Brain (organoid and tissue), 16 donors: ENCODE measurements at places on chromosomes 4 and X.

DNA sequence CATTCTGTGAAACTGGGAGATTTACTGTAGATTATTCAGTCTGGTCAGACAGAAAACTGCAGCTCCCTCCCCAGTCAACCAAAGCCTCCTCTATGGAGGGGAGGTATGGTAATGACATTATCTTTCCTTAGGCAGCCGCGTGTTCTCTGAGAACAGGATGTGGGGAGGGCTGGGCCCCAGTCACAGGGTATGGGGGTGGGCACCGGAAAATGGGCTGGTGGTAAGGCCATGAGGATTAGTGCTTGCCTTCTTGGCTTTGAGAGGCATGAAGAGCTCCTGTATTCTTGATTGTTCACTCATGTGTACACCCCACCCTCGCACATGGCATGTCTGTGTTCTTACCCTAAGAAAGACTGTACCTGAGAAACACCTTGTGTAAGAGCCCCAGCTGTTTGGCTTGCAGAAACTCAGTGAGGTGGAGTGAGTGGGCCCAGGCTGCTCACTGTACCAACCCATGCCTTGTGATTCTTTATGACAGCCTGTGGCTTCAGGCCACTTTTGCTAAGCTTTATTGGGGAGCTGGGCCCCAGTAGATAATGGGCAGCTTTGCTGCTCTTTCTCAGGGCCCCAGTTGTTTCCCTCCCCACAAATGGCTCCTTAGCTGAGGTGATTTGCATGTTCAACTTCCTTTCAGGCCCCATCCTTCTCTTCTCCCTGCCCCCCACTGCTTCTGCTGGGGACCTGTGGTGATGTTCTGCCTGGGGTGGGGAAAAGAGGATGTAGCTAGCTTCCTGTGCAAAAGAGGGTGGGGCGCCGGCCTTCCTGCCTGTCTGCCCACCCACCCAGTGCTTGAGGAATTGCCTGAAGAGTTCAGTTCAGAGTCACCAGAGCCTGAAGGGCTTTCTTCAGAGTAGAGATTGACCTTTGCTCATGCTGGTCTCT, 30.7 kb downstream of the MSN start:
- DNase-seq: no peak

- no peak for DNase-seq
Observed at GRCh38 chr4:56828784-56829535, 7.5 kb upstream of the SPINK2 start.

- DNase-seq: no peak
Observed at GRCh38 chr4:123696687-123697086, 300.1 kb downstream of the SPRY1 start.

DNA sequence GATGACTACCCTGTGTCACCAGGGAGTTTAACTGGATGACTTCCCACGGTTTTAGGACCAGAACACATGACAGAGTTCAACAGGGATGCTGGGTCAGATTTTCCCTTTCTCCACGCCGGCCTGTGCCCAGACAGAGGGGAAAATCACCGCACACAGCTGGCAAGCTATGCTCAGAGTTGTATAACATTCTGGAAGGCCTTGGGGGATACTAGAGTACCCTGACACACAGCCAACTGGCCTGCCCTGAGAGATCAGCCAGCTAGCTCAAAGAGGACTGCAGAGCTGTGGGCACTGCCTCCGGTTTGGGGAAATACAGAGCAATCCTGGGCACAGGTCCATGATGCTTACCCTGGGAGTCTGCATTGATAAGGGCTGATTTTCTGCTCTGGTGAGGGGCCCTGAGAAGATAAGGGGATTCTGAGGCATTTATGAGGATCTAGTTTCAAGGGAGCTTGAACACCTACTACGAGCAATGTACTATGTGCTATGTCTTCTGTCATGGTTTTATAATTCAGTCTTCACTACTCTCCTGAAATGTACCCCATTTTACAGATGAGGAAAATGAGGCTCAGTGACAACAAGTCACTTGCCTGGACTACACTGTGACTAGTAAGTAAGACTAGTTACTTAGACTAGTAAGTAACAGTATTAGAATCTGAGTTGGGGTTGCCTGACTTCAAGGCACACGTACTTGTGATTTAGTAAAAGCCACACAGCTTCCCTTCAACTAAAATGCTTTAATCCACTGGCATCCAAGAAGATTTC, 14.7 kb downstream of the C4orf54 start:
- peak; percentile 23 for DNase-seq

DNA sequence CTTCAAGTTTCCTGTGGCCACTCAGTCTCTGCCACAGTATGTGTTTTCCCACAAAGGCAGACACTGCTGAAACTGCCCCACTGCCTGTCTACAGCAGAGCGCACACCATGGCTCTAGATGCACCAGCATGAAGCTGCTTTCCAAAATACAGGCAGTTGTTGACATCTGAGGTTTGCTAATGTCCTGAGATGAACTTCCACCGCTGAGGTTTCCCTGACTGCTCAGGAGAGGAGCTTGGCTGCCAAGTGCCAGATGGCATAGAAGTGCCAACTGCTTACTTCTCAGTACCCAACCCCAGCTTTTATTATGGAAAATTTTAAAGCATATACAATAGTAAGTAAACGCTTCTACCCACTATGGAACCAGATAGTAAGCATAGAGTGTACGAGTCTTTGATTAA, 61.0 kb upstream of the EXOC1L start:
- no peak for DNase-seq

- no peak for DNase-seq
Observed at GRCh38 chr4:37872310-37872988, 18.4 kb upstream of the TBC1D1 start.

DNA sequence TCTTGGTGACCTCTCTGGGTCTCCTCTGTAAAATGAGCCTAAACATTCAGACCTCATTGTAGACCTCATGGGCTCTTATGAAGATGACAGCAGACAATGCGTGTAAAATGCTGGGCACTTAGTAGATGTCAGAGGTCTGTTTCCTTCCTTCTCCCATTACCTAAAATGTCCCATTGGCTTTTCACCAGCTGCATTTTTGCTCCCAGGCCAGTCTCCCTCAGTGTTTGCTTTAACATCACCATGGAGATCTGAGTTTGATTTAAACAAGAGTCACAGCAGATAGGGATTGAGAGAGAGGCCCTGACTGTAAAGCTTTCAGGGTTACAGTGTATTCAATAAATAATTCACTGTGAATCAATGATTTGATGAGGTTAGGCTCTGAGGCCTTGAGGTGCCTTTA, 24.3 kb downstream of the PSAPL1 start:
- DNase-seq: no peak

- DNase-seq: no peak
Observed at GRCh38 chrX:132023896-132024386, 839 bp downstream of the STK26 start.

- DNase-seq: no peak
Observed at GRCh38 chrX:72142794-72143608, 11.3 kb upstream of the RTL5 start.

- no peak for DNase-seq
Observed at GRCh38 chr4:138609943-138610350, 367.8 kb upstream of the SLC7A11 start.

DNA sequence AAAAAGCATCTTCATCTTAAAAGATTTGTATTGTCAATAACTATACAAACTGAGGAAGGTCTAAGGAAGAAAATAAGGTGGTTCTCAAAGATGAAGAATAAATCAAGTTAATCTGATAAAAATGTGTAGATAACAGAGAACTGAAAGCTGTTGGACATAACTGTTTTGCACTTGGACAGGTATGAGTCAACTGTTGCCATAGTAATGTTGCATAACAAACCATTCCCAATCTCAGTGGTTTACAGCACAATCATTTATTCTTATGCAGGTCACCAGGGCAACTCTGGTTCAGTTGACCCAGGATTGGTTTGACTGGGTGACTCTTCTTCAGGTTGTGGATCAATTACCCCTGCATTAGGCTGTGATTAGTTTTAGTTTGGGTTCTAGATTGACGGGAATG, 2197.7 kb downstream of the ARAP2 start:
- DNase-seq: no peak

DNA sequence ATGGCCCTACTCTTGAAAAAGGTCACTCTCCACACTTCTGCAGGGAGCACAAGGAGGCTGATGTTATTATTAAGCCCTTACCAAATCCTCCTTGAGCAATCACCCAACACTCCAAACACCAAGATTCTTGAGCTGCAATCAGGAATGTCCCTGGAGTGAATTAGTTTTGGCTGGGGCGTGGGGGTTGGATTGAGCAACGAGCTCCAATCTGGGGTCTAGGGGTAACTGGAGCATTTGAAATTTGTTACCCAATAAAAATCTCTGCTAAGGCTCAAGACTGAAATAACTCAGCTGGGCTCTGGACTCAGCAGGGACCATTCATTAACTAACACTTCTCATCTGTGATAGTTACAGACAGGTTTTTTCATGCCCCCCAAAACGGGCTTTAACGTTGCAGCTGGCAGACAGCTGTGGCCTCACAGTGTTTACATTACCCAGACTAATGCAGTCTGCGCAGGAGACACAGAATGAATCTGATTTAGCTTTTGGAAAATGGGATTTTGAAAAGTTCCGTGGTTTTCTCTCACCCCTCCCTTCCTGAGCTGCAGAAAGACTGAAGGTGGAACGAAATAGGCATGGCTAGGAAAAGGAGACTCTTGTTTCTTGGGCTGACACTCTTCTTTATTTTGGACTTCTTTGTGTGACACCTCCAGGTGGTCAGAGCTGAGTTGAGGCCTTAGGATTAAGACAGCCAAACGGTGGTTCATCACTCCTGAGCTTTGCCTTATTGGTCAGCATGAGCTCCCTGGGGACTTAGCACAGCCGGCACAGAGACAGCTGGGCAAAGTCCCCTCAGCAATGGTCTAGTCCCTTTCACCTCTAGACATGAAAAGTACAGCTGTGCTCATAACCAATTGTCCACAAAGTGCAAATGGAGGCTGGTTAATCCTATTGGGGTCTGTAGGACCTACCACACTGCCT, 26.6 kb downstream of the PLAC1 start:
- DNase-seq: peak; percentile 10

- no peak for DNase-seq
Observed at GRCh38 chrX:120795301-120795700, 80.4 kb downstream of the CT47B1 start.

DNA sequence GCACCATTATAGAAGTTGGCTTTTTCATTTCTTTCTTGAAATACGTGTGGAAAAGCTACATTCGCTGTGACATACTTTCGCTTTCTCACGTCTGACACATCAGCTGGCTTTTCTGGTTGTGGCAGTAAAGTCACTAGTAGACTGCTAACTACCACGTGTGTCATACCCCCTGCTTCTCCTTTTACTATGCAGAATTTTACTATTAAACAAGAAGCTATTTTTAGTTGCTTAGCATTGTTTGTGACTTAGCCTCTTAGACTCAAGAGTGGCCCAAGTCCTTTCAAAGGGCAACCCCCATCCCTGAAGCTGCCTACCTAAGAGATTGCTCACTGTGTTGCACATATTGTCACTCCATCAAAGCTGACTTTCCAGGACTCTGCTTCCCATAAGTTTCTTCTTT, 2.1 kb upstream of the IL2 start:
- no peak for DNase-seq

GRCh38 chrX:63751481-63751880, 33.5 kb downstream of the ARHGEF9 start:
- no peak for DNase-seq

- DNase-seq: peak; percentile 94
Observed at GRCh38 chr4:150181536-150181935, 103.3 kb downstream of the DCLK2 start.

DNA sequence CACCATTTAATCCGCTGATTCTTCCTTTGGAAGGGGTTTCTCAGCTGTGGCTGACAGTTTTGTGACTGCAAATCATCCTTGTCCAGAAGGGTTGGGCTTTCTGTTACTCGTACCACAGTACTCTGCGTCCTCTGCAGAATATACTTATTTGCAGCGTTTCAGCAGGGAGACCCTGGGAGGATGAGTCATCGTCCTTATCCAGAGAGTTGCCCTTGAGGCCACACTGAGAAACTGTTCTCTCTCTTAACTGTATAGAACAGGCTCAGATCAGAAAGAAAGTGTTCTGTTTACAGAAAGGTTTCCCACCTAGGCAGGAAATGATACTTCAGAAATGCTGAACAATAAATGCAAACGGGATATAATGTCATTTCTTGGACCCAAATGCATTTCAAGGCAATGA, 47.8 kb upstream of the DDX53 start:
- no peak for DNase-seq

- no peak for DNase-seq
Observed at GRCh38 chrX:54166915-54167314, 16.1 kb downstream of the FAM120C start.

DNA sequence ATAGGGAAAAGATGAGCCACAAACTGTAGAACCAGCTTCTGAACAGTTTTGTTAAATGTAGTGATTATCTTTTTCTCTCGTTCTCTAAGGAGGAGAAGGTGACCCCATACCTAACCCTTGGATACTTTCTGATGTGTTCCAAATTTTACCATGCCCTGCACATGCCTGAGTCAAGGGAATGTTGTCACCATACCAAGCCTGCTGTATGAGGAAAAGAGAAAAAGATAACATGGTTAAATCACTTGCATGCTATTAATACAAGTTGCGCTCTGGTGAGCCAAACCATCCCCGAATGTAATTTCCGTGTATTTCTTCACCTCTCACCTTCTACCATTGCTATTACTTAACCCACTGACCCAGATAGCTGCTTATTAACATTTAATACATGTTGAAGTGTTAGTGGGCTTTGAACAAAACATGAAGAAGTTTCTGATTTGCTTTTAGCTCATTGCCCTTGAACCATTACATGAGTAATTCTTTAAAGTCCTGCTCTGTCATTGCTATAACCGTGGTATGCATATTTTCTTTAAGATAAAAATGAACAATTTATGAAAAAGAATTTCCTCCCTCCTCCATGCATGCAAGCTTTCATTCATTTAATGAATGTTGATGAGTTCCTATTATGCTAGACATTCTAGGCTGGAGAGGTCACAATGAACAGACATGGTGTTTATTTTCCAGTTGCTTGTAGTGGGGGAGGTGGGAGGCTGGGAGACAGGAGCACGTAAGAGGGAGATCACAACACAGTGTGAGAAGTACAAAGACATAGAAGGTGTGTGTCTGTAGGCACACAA, 13.6 kb upstream of the KIT start:
- no peak for DNase-seq

GRCh38 chrX:15376956-15377355, 7.3 kb downstream of the VEGFD start:
- no peak for DNase-seq
